ENCODE measurements at places on chromosomes 4 and X.

GRCh38 chr4:123110685-123111084 is 188.3 kb upstream of the NUDT6 start:
- no peak for DNase-seq

DNA sequence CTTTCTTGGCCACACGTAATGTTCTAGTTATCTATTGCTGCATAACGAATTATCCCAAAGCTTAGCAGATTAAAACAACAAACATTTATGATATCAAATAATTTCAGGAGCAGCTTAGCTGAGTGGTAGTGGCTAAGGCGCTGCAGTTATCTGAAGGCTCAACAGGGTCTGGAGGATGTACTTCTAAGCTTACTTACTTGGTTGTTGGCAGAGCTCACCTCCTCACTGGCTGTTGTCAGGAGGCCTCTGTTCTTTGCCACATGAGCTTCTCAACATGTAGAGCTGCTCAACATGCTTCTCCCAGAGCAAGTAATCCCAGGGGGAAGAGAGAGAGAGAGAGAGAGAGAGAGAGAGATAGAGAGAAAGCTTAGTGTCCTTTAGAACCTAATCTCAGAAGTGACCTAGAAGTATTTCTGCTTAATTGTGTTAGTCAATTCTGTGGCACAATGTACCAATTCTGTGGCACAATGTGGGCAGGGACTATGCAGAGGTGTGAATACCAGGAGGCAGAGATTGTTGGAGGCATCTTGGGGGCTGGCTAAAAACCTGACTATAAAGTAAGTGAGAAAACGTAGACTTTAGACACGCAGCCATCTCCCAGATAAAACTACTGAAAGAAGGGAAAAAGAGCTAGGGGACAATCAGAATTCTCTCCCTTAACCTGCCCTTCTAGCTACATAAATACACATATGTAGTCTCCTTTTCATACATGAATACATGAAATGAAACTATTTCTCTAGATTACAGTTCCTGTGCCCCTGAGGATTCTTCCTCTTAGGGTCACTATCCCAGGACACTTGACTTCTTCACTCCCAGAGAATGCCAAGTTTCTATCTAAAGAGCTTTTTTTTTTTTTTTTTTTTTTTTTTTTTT is 40.2 kb downstream of the HOPX start:
- DNase-seq: no peak

- no peak for DNase-seq
Measured at GRCh38 chrX:54633641-54634040, 103.6 kb downstream of the GNL3L start.

- DNase-seq: no peak
Measured at GRCh38 chr4:152279234-152279566, 256.7 kb downstream of the FBXW7 start.

- no peak for DNase-seq
Measured at GRCh38 chr4:148166132-148166591, 276.1 kb downstream of the NR3C2 start.

Measured in SHP77 treated with DMSO at 0.1 percent for 48 hours (cell line).